Effector memory CD8-positive, alpha-beta T cell (primary cell): ENCODE measurements at places on chromosomes 13 and 19.

GRCh38 chr19:46147791-46148288 lies at the start of gene IGFL2:
IGFL2 (plus strand) TSS chr19:46148238; CDS start chr19:46148279, 41 bp downstream.
- H3K27me3 ChIP-seq: peaks cover 70% of the 10 kb centered on the region
- no peaks in the 10 kb centered on the region for H3K4me1 ChIP-seq
- DNase-seq: no peak
- H3K36me3 ChIP-seq: peaks cover 6% of the 10 kb centered on the region
- no peak within 1 kb of the TSS for H3K27ac ChIP-seq

DNA sequence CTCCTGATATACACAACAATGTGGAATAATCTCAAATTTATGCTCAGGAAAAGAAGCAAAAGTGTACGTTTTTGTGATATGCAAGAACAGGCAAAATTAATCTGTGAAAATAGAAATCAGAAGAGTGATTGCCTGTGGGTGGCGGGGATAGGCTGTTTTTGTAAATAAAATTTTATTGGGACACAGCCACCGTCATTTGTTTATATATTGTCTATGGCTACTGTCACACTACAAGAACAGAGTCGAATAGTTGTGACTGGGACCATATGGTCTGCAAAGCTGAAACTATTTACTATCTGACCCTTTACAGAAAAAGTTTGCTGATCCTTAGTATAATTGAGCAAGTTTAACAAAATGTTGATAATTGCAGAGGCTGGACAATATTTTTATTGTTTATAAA lies 269.5 kb upstream of the HTR2A start:
- no peak overlapping the region for H3K4me3 ChIP-seq
- no peaks in the 10 kb centered on the region for H3K4me1 ChIP-seq
- no peak overlapping the region for H3K27ac ChIP-seq
- peaks cover under 1% of the 10 kb centered on the region for H3K27me3 ChIP-seq
- H3K36me3 ChIP-seq: no peaks in the 10 kb centered on the region
- DNase-seq: no peak

- no peaks in the 10 kb centered on the region for H3K27me3 ChIP-seq
- H3K4me3 ChIP-seq: no peak overlapping the region
- H3K27ac ChIP-seq: no peak overlapping the region
- no peak for DNase-seq
- peaks cover 8% of the 10 kb centered on the region for H3K4me1 ChIP-seq
Observed at GRCh38 chr13:51444922-51445321, 7.9 kb downstream of the INTS6 start.

DNA sequence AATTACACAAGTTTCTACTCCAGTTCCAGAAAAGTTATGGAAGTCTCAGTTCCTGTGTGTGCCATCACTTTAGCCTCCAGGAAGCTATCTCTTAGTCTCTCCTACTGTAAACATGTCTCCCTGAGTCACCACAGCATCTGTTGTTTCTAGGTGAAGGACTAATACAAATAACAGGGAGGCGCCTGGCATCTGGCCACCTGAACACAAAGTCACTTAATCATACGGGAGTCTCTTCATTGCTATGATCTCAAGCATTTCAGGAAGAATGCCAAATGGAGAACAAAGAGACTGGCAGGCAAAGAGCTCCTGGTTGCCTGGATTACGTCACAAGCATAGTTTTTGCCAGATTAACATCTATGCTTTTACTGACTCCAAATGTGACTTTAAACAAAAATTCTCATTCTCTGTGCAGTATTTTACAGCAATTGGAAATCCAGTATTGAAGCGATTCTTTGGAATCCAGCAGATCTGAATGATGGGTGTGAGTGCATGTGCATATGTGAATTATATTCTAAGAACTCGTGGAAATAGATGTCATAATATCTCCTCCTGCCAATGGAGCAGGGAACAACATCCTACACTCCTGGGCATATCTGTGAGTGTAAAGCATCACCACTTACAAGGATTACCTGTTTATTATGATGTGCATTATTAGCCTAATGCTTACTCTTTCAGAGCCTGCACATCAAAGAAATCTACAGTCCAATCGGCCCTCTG lies 572.8 kb downstream of the PCDH9 start:
- H3K4me1 ChIP-seq: no peaks in the 10 kb centered on the region
- H3K4me3 ChIP-seq: no peak overlapping the region
- no peaks in the 10 kb centered on the region for H3K27me3 ChIP-seq
- no peaks in the 10 kb centered on the region for H3K36me3 ChIP-seq

DNA sequence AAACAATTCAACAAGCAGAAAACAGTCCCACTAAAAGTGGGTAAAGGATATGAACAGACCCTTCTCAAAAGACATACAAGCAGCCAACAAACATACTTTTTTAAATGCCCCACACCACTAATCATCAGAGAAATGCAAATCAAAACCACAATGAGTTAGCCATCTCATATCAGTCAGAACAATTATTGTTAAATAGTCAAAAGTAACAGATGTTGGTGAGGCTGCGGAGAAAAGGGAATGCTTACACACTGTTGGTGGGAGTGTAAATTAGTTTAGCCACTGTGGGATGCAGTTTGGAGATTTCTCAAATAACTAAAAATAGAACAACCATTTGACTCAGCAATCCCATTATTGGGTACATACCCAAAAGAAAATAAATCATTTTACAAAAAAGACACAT lies 8.7 kb downstream of the ZNF529 start:
- no peaks in the 10 kb centered on the region for H3K27me3 ChIP-seq
- H3K36me3 ChIP-seq: peaks cover 35% of the 10 kb centered on the region
- DNase-seq: no peak
- no peak overlapping the region for H3K4me3 ChIP-seq
- H3K4me1 ChIP-seq: peaks cover 3% of the 10 kb centered on the region
